ENCODE measurements at places on chromosomes 2 and 18.
A peak's percentile ranks its signal among the peaks of the same experiment; 100 is the strongest.

GRCh38 chr2:14583059-14583458, 49.5 kb upstream of the LRATD1 start:
- no peak for DNase-seq

DNA sequence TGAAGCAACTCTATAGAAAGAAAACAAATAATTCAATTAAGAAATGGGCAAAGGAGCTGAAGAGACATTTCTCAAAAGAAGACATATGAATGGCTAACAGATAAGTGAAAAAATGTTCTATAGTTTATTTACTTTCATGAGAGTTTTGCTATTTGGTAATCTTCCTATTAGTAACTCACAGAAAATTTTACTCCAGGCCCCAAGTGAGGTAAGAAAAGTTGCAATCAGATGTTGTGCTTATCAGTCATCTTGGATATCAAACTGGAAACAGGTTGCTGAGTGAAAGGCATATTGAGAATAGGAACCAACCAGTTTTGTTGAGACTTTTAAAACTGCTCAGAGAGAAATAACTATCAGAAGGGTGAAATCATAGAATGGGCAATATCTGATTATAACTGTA, 1179.0 kb upstream of the ACVR2A start:
- no peak for DNase-seq

DNA sequence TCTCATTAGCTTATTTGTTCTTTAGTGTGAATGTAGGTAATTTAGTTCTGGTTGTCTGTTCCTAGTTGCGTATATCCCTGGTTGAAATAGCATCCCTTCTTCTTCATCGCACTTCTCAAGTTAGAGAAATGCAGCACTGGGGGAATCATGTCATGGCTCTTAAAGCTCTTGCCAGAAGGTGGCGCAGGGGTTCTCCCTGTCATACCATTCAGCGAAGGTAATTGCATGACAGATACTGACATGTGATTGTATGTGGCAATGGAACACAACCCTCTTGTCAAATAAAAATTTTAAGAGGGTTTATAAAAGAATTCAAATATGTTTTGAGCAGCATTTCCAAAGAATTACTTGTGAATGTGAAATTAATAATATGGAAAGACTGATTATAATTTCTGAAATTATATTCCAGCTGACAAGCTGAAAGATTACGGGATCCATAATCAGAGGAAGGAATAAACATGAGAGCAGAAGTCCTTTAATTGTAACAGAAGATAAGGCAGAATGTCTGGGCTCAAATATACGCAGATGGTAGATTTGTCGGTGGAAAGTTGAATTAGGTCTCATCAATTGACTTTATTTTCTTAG, 411.7 kb downstream of the DSEL start:
- DNase-seq, result peak; percentile 35

GRCh38 chr18:59570101-59570775, 127.0 kb downstream of the CCBE1 start:
- no peak for DNase-seq

DNA sequence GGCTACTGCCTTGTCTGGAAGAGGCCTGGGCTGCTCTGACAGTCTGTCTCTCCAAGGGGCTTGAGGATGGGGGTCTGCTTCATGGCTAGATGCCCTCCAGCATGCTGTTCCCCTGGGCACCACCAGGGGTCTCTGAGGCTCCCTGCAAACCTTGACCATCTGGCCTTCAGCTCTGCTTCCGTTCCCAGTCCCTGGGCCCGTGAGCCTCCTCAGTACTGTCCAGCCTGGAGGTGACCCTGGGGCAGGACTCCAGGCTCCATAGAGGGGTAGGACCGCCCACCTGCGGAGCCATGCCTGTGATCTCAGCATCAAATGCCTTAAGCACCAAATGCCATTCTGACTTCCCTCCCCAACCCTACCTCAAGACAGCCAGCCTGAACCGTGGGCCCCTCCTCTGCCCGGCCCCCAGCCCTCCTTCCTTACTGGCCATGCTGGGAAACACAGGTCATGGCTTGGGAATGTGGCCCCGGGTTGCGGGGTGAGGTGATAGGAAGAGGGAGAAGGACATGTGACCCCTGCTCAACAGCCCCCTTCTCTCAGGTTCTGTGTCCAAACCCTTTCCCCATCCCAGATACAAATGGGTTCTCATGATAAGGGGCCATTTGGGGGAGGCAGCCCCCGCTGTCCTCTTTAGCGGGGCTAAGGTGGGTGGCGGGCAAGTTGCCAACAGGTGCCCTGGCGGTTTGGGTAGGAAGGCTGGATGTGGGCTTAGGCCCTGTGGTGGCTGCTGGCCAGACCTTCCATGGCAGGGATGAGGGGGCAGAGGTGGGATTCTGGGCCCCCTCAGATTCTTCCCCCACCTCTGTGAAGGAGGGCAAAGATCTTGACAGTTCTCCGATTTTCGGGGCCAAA, 25.0 kb downstream of the SPEG start:
- DNase-seq, result peak; percentile 45

- DNase-seq, result no peak
Observed at GRCh38 chr2:37365669-37366068, 21.2 kb downstream of the QPCT start.

DNA sequence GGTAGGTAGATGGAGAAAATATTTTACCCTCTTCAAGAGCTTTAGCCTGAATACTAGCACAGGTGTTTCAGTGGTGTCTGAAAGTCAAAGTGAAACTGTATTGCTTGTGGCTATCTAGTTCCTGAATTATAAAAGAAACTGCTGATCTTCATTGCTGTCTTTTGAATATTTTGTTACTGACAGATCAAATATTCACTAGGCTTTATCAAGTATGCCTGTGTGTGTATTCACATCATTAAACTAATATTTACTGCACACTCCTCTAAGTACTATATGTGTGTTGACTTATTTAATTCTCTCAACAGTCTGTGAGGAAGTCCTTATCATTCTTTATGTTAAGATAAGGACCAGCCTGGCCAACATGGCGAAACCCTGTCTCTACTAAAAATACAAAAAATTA, 139.6 kb downstream of the SOCS6 start:
- DNase-seq, result no peak

GRCh38 chr2:145026456-145027455, 506.8 kb upstream of the ZEB2 start:
- DNase-seq, result no peak

GRCh38 chr2:8593243-8593642, 88.6 kb upstream of the ID2 start:
- no peak for DNase-seq

- DNase-seq, result no peak
Observed at GRCh38 chr18:41320100-41320499, 634.9 kb upstream of the PIK3C3 start.

DNA sequence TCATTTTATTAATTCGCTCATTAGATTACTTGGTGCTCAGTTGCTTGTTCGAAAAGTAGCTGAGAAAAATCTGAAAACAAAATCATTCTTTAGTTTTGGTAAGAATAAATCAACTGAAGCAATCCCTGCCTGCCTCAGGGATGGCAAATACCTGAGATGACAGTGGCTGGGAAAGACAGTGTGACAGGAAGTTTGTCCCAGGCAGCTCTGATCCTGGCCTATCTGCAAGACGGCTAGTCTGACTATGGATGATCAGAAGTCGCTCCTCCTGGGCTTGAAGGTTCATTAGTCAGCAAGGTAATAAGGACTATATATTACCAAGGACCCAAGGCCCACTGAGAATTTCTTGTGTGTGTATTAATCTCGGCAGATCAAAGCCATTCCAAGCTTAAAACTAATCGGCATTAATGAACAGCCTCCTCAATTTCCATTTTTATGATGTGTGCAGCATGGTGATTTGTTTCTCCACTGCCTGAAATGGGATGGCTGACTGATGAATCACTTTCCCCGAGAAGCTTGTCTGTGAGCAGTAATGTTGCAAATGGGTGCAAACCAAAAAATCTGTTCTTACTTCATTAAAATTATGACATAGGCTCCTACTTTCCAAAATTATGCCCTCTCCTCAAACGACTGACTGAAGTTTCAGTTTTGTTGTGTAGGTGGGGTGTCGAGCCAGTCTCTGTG, 199.9 kb downstream of the ACTR3 start:
- no peak for DNase-seq

DNA sequence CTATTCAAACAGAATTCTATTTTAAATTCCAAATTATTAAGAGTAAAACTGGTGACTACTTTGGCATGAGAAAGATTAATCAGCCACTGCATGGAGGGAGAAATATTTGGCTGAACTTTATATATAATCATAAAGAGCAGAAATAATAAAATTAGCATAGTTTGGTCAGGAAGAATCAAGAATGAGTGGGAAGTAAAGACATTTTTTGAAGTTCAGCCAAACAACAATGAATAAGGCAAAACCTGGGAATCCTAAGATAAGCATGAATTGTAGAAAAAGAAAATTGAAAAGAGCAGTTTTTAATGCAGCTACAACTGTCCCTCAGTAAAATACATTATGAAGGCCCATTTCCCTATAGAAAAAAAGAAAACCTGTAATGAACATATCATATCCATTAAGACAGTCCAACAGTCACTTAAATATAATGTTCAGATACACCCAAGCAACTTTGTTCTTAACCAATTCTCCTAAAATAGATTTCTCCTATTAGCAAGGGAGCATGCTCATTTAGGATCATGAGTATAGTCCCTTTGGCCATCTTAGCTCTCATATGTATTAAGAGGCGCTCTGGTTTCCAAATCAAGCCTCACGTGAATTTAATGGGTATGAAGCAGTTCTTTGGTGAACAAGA, 6.5 kb downstream of the TMEM17 start:
- no peak for DNase-seq

DNA sequence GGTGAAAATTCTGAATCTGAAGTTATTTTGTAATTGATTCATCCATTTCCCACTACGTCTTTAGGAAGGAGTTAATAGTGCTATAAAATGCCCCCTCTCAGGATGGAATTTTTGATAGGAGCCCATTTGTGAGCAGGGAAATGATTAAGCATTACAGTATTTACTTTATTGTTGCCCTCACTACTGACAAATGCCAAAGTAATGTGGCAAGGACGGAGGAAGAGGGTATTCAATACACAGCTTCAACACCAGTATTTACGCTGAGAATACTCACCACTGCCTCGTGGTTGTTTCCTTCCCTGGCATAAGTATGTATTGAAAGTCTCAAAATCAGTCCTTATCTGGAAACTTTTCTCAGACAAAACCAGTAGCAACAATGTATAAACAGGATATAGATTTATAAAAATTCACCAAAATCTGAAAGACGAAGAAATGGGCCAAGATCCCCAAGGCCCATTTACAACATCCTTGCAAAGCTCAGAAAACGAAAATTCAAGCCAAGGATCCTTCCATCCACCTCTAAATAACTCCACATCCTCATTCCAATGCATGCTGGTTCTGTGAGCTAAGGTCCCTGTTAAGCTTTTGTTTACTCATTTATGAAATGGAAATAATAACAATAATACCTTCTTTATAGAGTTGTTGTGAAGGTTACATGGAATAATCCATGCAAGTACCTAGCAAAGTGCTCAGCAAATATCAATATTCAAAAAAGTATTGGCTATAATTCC, 29.3 kb downstream of the FEZ2 start:
- no peak for DNase-seq

- no peak for DNase-seq
Observed at GRCh38 chr2:168277276-168277675, 29.9 kb upstream of the STK39 start.
